ENCODE measurements at places on chromosomes 6 and 20.
A peak's percentile ranks its signal among the peaks of the same experiment; 100 is the strongest.

- DNase-seq, result no peak
These were observed 1.6 kb upstream of the MDGA1 start for GRCh38 chr6:37699138-37699766.

DNA sequence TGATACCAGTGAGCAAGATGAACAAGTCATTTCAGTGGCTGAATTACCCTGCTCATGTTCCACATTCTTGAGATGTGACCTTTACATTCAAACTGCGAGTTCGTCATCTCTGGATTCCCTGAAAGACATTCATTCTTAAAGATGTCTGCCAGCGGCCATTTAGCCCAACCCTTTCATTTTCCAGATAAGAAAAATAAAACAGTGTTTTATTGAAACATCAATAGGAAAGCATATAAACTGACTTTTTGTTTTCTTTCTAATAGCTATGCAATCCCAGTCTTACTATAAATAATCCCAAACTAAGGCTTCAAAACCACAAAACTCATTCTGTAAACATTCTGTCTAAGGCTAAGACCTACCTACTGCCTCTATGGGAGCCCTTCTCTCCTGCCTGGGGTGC, 134.0 kb downstream of the SAMD5 start:
- peak; percentile 72 for DNase-seq

- DNase-seq, result no peak
These were observed 85.6 kb upstream of the RIN2 start for GRCh38 chr20:19672498-19672897.

DNA sequence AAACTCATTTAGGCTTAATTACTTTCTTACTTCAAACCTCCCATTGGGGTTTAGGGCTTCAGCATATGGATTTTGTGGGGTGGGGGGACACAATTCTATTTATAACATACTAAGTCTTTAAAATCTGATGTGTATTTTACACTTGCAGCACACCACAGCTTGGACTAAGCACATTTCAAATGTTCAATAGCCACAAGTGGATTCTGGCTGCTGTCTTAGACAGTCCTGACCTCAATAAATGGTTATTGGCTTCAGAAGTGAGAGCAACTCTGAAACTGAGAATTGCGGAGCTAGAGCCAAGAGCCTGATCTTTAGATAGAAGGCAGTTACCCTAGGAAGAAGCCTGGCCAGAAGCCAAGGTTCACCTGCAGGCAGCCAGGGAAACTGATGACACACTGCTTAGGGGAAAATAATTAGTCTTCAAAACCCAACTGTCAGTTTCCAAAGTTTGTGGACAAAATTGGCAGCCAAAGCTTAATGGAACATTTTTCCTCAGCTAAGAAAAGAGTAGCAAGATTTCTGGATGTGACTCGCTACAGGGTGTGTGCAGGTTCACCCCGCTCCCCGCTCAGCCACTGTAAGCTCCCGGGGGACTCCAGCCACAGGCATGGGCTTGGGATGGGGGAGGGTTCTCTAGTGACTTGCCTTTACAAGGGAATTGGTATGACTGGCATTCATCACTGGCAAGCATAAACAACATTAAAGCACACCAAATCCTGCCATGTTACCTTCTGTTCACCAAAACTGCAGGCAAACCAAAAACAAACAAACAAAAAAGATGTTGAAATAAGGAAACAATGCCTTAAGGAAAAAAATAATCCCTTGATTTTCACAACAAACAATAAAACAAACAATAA, 219.8 kb downstream of the TFAP2A start:
- DNase-seq, result no peak

GRCh38 chr20:43363506-43363905, 94.2 kb upstream of the SRSF6 start:
- DNase-seq, result peak; percentile 16

DNA sequence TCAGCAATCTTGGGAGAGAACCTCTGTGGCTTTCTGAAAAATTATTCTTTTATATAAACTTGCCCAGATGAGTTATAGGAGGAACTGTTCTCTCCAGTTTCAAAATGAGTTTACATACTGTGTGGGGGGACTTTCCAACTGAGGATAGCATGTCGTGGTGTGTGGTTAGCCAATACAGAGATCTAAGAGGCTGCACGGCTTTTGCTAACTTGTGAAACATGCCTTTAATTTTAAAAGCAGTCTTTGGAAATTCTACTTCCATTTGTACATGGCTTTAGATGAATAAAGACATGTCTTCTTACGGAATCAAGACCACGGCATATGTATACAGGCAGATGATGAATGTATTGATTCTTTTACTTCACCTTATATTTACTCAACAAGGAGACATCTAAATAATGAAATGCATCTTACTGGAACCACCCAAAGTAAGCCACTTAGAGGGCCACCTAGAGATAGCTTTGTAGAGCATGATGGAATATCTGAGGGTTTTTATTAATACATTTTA, 39.8 kb downstream of the HIVEP1 start:
- DNase-seq, result peak; percentile 15

- DNase-seq, result peak; percentile 56
These were observed 69.4 kb upstream of the NAA20 start for GRCh38 chr20:19947611-19948264.

- DNase-seq, result peak; percentile 86
These were observed 210.0 kb upstream of the SNX9 start for GRCh38 chr6:157613011-157613522.

DNA sequence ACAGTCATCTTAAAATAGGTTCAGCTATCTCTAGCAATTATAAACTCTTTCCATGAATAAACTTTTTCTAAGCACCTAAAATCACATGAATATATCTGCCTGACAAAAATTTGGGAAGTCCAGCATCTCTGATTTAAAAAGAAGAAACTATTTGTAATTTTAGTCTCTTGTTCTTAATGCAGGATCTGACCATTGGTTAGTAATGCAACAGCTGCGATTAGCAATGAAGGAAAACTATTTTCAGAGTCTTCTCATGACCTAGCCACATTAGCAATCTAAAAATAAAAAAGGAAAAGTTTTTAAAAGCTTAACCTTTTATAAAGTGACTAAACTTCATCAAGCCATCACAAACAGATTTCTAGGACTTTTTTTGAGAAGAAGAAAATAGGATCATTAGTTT, 97.5 kb downstream of the PTPRK start:
- no peak for DNase-seq
